Renal pelvis (tissue), 12 donors: ENCODE measurements at places on chromosomes 6 and 20. TPM values are rescaled to one million over a fixed set of nuclear protein-coding genes. Genes with fewer than 3 reads are reported as not detected.

OR2J2 gene
- not detected for polyA plus RNA-seq

POU5F1 gene
- 7.2 TPM for polyA plus RNA-seq

TMEM244 gene
- polyA plus RNA-seq, result not detected

CRISP3 gene
- polyA plus RNA-seq, result 0.26 TPM

TNFRSF6B gene
- 2.8 TPM for polyA plus RNA-seq

MAS1 gene
- 0.01 TPM for polyA plus RNA-seq

ZBTB12 gene
- polyA plus RNA-seq, result 35.2 TPM

TRIM31 gene
- polyA plus RNA-seq, result not detected

GHRH gene
- not detected for polyA plus RNA-seq

ZSCAN9 gene
- polyA plus RNA-seq, result 39.2 TPM

MTFR2 gene
- polyA plus RNA-seq, result 2.9 TPM

C20orf144 gene
- 0.49 TPM for polyA plus RNA-seq

TMEM74B gene
- 6.5 TPM for polyA plus RNA-seq

KHDRBS2 gene
- 2.0 TPM for polyA plus RNA-seq

TREML2 gene
- polyA plus RNA-seq, result 0.16 TPM

PPP1R14C gene
- 25.5 TPM for polyA plus RNA-seq

RGS17 gene
- 2.4 TPM for polyA plus RNA-seq
